Coronary artery (tissue), 2 donors: ENCODE measurements at places on chromosomes 3 and 15.

DNA sequence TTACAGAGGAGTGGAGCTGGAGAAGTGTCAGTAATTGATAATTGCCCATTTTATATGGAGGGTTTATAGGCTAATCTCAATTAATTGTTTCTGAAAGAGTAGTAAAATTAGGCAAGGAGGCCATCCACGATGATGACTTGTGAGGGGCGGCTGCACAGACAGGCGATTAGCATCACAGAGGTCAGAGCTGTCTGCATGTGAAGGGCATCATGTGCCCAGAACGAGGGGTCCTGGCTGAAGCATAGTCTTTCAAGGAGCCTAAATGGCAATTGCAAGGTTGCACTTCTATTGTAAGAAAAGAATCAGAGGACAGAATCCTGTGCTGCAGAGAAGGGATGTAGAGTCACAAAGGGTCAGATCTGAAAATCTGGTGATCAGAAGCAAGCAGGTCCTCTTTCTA is 196.6 kb downstream of the EBLN2 start:
- DNase-seq: no peak

DNA sequence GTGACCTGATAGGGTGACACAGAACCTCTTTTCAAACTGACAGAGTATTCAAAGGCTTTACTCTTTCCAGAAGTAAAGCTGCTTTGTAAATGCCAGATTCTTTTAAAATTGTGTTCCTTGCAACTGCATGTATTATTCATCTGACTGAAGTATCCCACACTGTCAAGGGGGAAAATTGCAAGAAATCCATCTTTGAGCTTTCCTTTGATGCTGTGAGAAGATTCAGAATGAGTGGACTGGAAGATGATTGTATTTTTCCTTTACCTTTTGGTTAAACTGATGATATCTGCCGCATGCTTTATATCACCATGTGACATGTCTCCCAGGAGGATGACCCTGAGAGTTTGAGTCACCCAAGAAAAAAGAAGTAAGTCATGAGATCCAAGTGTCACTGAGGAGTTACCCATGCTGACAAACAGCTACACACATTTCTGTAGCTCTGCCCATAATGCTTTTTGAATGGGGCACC is 250.8 kb upstream of the CBLB start:
- DNase-seq: no peak

GRCh38 chr3:148023994-148024393 is 614.8 kb downstream of the ZIC1 start:
- no peak for DNase-seq

DNA sequence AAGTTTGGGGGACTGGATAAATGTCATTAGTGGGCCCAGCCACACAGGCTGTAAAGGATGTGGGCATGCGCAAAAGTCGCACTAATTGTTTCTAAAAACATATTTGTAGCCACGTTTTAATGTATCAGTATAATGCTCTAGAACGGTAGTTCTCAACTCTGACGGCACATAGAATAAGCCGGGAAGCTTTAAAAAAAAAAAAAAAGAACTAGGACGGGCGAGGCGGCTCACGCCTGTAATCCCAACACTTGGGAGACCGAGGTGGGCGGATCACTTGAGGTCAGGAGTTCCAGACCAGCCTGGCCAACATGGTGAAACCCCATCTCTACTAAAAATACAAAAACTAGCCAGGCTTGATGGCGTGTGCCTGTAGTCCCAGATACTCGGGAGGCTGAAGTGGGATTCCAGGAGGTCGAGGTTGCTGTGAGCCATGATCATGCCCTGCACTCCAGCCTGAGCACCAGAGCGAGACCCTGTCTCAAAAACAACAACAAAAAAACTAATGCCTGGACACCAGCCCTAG is 618 bp upstream of the MON1A start:
- no peak for DNase-seq

DNA sequence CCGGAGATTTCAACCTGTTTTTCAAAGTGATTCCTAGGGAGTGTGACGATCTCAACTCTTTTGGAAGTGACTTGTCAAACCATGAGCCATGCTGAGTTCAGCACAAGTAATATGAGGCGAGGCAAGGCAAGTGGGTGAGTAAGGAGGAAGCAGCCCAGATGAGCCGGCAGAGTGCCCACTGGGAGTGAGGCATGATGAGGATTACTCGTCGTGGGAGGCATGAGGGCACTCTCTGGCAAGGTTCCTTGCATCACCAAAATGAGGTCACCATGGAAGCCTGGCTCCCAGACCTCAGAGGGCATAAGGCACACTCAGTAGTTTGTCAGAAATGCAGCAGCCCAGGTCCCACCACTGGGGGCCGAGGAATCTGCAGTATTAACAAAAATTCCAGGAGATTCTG is 636.1 kb downstream of the MAGI1 start:
- no peak for DNase-seq

GRCh38 chr3:24582431-24583403 is 88.1 kb upstream of the THRB start:
- no peak for DNase-seq

DNA sequence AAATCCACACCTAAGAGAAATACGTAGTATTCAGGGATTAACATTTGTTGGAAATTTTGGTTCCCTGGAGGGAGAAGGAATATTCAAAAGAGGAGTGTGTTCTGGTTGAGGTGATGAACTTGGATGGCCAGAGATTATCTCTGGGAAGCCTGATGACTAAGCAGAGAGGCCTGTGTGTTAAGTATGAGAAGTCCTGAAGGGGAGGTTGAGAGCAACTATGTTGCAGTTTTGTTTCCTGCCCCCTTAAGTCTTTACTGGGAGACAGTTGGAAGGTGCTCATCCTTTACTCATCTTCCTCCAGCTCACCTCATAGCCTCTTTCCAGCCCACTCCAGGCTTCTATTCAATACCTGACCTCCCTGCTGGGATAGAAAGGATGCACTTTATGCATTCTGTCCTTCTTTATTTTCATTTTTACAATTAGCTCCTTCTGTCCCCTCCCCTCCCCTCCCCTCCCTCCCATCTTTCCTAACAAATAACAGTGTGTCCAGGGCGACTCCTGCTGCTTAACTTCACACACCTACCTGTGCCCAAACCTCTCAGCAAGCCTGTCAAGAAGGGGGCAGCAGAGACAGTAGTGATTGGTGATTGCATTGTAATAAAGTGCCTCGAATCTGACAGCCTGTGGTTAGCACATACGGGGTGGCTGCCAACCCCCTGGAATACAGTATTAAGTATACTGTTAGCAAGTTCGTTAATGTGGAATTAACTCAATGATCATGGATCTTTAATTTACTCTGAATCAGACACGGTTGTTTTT is 11.9 kb downstream of the RAP2B start:
- DNase-seq: no peak

GRCh38 chr3:101193957-101194356 is 126.4 kb downstream of the IMPG2 start:
- no peak for DNase-seq
